ELF-1 (cell line): ENCODE measurements at places on chromosomes 5 and 9.

- no peak for DNase-seq
These were observed 25.7 kb upstream of the RFK start for GRCh38 chr9:76419782-76420380.

- DNase-seq, result peak; percentile 6
These were observed 102.0 kb upstream of the FSTL4 start for GRCh38 chr5:133714161-133714915.

DNA sequence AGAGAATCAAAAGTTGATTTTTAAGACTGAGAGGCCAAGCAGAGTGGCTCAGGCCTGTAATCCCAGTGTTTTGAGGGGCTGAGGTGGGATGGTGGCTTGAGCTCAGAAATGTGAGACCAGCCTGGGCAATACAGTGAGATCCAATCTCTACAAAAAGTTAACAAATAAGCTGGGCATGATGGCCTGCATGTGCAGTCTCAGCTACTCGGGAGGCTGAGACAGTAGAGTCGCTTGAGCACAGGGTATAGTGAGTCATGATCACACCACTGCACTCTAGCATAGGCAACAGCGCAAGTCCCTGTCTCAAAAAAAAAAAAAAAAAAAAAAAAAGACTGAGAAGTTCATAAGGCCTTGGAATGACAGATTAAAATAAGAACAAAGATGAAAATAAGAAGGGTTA lies 177.2 kb downstream of the TMEM232 start:
- DNase-seq, result peak; percentile 10

- DNase-seq, result no peak
These were observed 61.8 kb upstream of the ZBTB43 start for GRCh38 chr9:126743041-126743440.

- no peak for DNase-seq
These were observed 69.8 kb downstream of the UBE2QL1 start for GRCh38 chr5:6518298-6519057.

DNA sequence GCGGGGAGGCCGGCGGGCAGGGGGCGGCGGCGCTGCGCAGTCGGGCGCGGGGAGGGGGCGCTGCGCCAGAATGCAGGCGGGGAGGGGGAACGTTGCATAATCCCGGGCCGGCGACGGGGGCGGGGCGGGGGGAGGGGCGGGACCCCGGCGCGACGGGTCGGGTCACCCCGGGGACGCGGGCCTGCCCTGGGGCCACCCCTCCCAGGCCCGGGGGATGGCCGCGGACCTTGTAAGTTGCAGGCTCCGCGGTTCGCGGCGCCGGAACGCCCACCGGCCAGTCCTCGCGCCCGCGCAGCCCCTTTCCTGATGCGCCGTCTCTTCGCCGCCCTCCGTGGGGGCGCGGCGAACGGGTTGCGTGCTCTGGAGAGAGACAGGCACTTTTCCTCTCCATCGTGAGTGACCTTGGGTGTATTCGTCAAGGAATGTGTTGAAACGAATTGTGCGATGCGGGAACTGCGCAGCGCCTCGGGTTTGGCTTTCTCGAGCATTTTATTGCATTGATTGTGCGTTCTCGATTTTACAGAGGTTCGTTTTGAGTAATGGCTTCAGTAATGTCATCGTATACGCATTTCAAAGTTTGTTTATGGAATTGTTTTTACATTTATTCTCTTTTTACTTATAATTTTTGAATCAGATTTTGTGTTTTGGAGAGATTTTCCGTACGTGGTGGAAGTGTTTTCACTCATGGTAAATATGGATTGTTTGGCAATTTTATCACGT lies 802 bp downstream of the SPIN1 start:
- DNase-seq, result peak; percentile 81

GRCh38 chr5:2201011-2201410 lies 318.3 kb upstream of the IRX4 start:
- DNase-seq, result no peak

DNA sequence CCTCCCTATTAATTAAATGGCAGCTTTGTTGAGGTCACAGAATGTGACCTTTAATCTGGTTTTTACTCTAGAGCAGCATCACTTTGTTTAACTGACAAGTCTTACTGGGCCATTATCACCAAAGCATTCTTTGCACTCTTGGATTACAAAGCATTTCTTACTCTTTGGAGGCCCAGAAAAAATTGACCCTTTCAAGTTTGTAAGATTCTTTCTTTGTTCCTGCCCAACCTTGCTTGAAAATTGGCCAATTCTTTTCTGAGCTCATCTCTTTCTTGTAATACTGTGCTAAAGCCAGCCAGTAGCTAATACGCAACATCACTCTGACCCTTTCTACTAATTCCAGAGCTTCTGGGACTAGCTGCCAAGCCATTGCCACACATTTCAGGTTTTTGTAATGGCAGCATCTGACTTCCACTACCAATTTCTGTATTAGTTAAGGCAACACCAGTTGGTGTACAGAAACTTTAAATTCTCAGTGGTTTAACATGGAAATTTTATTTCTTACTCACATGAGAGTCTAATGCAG lies 131.6 kb downstream of the PRDM6 start:
- no peak for DNase-seq

DNA sequence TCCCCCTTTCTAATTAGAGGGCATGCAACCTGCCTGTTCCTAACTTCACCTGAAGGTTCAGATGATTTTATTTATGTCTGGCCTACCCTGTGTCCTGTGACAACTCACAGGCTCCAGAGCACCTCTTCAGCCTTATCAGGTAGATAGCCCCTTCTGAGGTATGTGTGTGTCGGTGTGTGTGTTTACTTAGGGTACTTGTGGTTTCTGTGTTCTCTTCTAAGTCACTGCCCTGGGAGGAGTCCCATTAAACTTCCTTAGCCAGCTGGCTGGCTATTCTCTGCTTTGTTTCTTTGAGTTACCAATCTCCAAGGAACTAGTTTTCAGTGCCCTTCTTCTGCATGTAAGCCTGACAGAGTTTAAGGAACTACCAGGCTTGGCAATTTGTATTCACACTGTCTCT lies 74.9 kb downstream of the UNC13B start:
- no peak for DNase-seq

GRCh38 chr5:142684508-142685041 lies 1.3 kb downstream of the FGF1 start:
- peak; percentile 15 for DNase-seq

- no peak for DNase-seq
These were observed 43.9 kb downstream of the ZNF608 start for GRCh38 chr5:124702525-124702924.

DNA sequence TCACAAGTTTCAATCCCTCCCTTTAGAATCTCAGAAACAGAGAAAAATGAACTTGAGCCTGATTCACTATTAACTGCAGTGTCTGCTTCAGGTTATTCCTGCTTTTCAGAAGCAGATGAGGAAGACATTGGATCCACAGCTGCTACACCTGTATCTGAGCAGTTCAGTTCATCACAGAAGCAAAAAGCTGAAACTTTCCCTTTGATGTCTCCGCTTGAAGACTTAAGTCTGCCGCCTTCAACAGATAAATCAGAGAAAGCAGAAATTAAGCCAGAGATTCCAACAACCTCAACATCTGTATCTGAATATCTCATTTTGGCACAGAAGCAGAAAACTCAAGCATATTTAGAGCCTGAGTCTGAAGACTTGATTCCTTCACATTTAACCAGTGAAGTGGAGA lies 42.1 kb downstream of the CMYA5 start:
- no peak for DNase-seq

GRCh38 chr5:139453683-139454567 lies 8.6 kb downstream of the ECSCR start:
- DNase-seq, result no peak

DNA sequence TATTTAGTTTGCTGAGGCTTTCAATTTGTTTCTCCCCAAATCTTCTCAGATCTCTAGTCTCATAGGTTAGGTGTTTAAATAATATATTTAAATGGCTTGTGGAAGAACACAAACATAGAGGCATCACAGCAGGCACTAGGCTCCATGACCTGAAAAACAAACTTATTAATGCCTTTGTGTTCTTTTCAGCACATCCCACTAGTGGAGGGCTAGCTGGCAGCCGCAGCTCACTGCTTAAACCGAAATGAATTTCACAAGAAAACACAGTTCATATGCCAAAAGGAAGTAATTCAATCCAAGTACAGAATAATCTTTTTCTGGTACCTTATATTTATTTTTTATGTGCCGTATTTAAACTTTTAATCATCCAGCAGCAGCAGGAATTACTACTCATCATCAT lies 382.5 kb downstream of the PLK2 start:
- no peak for DNase-seq

DNA sequence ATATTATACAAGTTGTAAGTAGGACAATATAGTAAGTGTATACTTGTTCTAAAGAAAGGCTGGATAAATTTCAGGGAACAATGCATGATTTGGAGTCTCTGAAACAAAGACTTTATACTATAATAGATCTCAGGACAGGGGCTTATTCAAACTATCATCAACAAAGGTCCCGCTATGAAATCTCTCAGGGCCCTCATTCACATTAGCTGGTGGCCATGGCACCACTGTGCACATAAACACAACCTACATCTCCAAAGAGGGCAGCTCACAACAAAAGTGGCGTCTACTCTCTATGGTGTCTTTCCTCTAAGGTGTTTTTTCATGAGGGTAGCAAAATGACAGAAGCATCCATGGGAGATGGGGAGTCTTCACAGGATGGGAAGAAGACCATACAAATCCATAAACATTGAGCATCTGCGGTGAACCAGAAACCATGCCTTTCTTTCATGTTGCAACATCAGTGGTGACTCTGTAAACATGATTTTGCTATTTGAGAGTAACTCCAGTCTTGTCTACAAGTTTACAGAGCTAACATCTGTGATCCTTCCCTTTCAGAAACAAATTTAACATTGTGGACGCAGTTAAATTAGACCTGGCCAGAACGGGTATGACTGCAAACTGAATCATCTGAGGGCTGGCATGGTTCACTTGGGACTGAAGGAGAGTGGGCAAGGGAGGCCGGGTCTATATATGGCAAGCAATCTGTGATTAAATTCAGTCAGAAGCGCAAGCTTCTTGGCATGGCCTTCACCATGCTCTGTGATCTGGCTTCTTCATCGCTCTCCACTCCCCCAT lies 5.5 kb downstream of the TTLL11 start:
- no peak for DNase-seq

DNA sequence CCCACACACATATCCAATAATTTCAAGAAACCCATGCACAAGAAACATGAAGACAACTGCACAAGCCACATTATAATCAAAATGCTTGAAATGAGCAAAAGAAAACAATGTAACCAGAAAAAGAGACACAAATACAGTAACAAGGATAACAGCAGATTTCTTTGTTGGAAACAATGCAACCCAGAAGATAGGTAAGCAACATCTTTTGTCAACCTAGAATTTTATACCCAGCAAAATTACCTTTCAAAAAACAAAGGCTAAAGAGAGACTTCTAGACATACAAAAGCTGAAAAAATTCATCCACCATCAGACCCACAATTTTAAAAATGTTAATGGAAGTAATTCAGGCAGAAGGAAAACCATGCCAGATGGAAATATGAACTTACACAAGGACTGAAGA lies 5.0 kb upstream of the COL23A1 start:
- no peak for DNase-seq

DNA sequence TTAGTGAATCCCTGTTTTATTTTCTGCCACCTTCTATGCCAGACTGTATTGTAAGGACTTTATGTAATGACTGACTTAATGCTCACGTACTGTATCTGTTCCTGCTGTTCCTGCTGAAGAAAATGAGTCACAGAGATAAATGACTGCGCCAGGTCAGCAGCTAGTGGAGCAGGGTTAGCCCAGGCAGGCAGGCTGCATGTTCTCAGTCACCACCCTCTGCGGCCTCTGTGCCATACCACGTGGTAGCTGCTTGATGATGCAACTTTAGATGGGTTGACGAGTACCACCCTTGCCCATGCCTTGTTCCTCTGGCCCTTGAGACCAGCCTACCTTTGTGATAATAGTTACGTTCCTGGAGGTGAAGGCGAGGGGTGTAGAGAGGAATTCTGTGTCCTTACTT lies 161.9 kb downstream of the TRIO start:
- DNase-seq, result peak; percentile 42

GRCh38 chr9:34603610-34604231 lies 8.2 kb downstream of the RPP25L start:
- peak; percentile 87 for DNase-seq

- DNase-seq, result no peak
These were observed 91.7 kb downstream of the EDIL3 start for GRCh38 chr5:84292788-84293653.

DNA sequence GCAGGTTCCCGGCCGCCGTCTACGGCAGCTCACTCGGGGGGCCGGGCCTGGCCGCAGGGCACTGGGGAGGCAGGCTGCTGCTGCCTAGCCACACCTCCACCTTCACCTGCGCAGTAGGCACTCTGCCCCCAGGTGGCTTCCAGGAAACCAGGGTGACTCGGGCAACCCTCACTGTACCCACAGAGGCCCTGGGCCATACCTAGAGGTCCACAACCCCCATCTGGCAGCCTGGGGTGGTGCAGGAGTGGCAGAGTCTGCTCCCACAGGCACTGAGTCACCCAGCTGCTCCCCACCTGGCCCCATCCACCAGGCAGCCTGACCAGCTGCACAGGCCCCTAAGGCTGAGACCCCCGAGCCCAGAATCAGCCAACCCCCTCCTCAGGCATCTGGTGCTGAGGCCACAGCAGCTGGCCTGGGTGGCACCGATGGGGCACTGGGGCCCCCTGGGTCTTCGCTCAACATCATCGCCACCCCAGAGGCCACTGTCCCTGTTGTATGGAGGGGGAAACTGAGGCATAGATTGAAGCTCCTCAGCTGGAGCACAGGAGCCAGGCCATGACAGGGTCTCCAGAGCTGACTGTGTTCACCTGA lies 70.2 kb downstream of the KCNT1 start:
- no peak for DNase-seq

DNA sequence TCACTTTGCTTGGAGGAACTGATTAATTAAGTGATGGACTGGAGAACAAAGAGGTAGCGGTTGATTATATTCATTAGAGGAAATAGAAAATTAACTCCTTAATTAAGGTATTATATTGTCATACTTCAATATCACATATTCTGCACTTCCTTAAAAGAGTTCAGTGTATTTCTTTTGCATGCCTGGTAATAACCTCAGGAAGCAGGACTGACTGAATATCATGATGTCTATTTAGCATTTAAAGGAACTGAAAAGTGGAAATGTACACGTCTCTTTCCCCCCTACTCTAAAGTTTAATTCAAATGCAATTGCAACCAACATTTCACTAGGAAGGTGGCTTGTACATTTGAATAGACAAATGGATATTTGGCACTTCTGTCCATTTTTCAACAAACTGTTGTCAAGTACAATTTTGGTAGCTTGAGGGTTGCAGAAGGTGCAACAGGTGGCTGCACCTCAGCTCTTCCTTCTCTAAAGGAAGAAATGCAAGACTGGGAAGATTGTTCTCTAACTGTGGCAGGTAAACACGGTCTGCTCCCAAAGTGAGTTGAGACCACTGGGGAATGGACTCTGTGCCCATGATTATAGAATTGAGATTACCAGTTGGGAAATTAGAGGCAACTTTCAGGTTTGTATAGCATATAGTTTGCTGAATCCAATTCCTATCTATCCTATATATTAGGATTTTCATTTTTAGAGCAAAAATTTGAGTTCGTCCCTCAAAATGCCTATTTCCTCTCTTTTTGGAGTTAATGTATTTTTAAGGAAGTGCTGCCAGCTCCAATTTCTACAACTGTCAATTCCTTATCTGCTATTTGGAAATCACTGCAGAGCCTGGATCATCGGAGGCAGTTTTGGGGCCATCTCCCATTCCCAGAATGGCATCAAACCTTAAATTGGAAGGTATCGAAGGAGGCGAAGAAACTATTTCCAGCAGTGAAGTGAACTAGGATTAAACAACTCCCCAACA lies 98.9 kb upstream of the TAF11L2 start:
- DNase-seq, result no peak
